Stimulated activated naive CD4-positive, alpha-beta T cell treated with Interleukin-2 at 50 U/mL for 16 hours (primary cell): ENCODE measurements at places on chromosomes 4 and X.
A peak's percentile ranks its signal among the peaks of the same experiment; 100 is the strongest.

- peak; percentile 37 for DNase-seq
Measured at GRCh38 chr4:184538023-184538599, 63.8 kb upstream of the IRF2 start.

DNA sequence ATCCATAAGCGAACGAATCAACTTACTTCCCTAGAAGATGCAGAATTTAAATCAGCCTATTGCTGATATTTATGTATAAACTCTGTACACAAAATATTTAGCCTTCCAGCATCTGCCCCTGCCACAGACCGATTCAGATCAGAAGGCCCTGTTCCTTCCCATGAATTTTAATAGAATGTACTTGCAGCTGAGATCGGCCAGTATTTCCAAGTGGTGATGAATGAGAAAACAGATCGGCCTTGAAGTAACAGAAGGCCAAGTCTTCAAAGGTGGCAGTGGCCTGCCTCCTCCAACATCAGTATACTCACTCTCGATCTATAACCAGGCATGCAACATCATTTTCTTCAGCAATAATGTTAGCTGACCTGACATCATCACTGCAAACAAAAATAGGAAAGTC, 66.4 kb downstream of the PRKG2 start:
- DNase-seq, result no peak

DNA sequence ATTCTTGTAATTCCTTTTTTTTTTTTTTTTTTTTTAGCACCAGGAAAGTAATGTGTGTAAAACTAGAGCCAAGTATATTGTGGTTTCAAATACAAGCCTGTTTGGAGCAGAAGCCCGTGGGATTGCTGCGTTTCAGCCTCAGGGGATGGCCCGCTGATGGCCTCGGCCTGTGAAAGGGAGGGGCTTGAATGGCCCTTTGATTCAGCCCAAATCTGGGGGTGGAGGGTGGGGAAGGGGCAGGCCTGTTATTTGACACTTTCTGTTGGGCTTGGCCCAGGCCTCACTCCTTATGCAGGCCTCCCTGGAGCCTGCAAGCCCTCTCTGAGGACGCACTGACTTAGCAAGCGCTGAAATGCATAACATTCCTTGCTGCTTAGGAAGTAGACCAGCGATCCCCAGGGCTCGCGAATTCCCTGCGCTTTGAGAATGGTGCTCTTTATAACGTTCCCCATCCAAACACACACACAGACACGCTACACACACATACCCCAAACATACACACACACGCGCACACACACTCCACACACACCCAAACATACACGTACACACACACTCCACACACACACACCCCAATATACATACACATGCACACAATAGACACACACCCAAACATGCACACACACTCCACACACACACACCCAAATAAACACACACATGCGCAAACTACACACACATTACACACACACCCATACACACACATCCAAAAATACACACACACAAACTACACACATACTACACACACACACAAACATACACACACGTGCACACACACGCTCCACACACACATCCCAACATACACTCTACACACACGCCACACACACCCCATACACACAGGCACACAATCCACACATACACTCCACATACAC, 29.6 kb downstream of the TLR10 start:
- DNase-seq, result no peak

GRCh38 chr4:86641516-86642090, 47.5 kb downstream of the PTPN13 start:
- DNase-seq, result no peak
